ENCODE measurements at places on chromosomes 7 and 10.
A peak's percentile ranks its signal among the peaks of the same experiment; 100 is the strongest.

DNA sequence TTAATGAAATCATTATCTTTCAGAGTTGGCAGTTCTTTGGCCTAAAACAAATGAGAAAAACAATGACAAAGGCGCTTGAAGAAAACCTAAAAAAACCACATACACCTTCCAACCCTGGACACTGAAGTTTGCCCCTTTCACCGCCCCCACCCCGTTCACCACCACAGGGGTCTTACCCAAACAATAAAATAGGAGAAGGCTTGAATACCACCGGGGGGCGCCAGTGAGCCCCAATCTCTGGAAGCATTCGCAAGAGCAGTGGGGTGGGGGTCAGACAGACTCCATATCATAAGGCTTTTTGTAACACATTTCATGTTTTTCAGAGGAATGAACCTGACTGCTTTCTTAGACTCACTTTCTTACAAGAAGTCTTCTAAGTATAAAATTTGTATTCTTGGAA, 163.6 kb downstream of the PIP4K2A start:
- DNase-seq: peak; percentile 10

GRCh38 chr10:36344240-36345174, 702.4 kb upstream of the FZD8 start:
- DNase-seq: no peak

DNA sequence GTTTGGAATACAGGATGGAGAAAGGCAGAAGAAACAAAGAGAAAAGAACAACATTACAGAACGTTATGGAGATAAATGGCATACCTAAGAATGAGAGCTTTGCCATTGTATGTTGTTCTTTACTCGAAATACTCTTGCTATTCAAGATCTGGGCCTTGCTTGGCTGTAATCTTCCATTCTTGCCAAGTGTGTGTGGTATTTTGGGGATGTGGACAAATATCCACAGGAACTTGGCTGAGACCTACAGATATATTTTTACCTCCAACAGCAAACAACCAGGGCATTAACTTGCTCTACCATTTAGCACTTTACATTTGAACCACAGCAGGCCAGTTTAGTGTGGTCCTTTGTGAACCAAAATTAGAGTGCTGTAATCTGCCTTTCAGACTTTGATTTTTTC, 76.3 kb downstream of the DKK1 start:
- no peak for DNase-seq

GRCh38 chr7:15489383-15489782, 72.4 kb downstream of the AGMO start:
- no peak for DNase-seq

DNA sequence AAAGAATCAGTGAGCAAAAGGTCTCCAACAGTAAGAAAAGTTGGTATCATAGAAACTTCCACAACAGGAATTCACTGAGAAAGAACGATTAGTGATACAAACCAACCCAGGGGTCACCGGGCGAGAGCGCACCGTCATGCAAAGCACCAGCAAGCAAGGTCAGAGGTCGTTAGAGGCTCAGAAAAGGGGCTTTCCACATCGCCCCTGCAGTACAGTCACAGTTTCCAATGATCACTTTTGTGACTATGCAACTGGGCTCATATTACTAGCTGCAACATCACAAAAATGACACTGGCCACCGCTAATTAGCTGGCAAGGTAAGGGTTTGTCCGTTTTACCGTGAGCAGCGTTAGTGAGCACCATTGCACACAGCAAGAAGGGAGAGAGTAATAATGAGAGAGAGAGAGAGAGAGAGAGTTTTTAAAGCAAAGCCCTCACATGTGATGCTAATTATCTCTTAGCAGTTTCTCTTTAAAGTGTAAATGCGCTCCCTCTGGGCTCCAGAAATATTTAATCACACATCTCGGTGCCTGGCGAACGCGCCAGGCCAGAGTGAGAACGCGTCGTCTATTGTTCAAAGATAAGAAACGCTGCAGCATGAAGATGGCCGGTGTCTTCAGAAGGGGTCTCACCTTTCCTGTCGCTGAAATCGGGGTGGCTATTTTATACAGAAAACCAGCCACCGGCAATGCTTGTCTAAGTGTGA, 237.5 kb downstream of the DNAJB6 start:
- DNase-seq: no peak

Measured in inflammatory macrophage treated with lipopolysaccharide for 1 hour (primary cell).